ENCODE measurements at places on chromosomes 5 and 9.

DNA sequence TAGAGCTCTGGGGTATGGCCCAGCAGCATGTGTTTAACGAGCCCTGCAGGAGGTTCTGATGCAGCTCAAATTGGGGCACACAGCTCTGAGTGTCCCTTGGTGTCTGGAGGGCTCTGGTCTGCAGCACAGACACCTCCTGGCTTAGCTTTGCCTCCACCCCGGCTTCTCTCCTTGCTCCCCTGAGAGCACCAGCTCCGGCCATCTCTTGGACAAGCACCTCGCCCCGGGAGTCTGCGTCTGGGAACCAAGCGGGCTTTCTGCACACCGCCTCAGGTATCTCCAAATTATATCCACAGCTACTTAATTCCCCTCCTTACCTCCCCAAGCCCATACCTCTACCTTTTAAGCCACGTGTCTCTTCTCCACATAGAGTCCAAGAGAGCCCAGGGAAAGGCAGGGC is 83.7 kb upstream of the IRX4 start:
- no peaks in the 10 kb centered on the region for H3K4me1 ChIP-seq
- no peak for DNase-seq
- H3K27me3 ChIP-seq: no peaks in the 10 kb centered on the region
- no peaks in the 10 kb centered on the region for H3K36me3 ChIP-seq

DNA sequence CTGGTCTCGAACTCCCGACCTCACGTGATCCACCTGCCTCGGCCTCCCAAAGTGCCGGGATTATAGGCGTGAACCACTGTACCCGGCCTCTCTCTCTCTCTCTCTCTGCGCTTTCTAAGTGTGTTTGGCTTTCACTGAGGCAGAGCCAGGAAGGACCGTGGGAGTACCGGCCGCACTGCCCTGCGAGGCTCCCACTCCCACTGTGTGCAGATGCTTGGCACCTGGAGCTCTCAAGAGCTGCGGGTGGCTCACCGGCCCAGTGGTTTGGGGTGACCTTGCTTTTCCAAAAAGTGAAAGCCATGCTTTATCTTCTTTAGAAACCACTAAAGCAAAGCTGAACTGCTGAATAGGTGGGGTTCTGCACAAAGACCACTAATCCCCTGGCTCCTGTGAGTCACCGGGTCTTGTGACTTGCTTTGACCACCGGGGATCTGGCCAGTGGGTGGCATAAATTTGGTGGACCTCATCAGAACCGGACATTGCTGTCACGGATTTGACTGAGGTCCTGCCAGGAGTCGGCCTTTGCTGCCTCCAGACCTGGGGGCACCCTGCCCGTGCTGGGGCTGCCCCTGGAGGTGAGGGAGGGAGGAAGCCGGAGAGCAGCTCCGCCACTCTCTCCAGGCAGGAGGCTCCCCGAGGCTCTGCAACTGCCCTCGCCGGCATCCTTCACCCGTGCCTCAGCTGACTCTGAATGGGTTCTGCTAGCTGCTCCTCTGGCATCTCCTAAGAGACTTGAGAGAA is 228.9 kb downstream of the FANCC start:
- H3K4me3 ChIP-seq: no peak overlapping the region
- H3K4me1 ChIP-seq: peaks cover 96% of the 10 kb centered on the region
- H3K27ac ChIP-seq: peak overlapping the region; percentile 89
- H3K27me3 ChIP-seq: no peaks in the 10 kb centered on the region
- peaks cover 64% of the 10 kb centered on the region for H3K36me3 ChIP-seq

DNA sequence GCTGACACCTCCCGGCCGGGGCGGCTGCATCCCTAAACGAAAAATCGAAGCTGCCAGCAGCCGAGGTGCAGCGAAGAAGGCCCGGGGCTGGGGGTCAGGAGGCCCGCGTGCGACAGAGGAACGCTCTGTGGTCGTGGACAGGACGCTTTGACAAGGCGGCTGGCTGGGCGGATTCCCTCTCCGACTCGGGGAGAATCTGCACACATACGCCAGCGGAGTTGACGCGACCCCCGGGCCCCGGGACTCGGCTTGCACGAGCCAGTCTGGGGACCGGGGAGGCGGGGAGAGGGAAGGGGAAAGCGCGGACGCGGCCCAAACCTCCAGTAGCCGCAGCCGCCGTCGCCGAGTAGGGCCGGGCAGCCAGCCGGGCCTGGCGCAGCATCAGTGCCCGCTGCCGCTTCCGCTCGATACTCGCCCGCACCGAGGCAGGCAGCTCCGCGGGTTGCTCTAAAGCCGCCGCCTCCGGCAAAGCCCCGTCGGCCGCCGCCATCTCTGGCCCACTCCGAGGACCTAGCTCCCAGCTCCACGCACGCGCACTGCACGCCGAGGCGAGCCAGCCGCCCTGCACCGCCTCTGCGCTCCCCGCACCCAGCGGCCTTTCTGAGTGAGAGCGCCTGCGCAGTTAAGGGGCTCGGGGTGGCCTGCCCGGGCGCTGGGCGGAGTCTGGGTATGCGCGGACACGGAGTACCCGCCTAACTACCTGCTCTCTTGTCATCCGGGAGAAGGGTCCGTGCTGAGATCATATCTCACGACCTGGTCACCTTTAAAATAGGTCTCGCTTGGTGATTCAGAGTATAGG is at the start of gene XPA:
Gene XPA (minus strand): TSS at position 538 of the 799 bp plus-strand sequence. CDS start 48 bp downstream, at position 490.
- peak within 1 kb of the TSS; percentile 94 for H3K27ac ChIP-seq
- no peaks in the 10 kb centered on the region for H3K27me3 ChIP-seq
- H3K4me1 ChIP-seq: peaks cover 10% of the 10 kb centered on the region
- DNase-seq: peak; percentile 97
- H3K36me3 ChIP-seq: peaks cover 6% of the 10 kb centered on the region

DNA sequence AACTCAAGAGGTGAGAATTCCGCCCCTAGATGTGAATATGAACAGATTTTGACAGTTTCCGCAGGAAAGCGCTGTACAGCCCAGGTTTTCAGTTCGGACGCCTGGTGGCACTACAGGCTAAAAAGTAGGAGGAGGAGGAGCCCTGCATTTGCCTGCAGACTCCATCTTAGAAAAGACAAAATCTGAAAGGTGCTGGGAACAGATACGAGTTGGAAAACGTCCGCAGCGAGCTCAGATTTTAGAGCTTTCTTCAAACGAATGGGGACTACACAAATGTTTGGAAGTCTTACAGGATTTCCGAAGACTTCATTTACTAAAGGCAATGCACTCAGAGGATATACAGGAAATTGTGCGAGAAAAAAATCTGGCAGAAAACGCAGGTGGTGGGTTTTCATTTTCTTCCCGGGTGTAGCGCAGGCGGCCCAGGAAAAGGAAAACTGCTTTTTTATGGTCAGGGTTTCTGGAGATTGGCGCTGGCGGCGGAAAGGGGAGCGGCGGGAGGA is 9.9 kb upstream of the PCDHB2 start:
- H3K27ac ChIP-seq: peak overlapping the region; percentile 74
- peak; percentile 40 for DNase-seq
- H3K4me3 ChIP-seq: peak overlapping the region; percentile 55
- peaks cover 4% of the 10 kb centered on the region for H3K27me3 ChIP-seq
- no peaks in the 10 kb centered on the region for H3K4me1 ChIP-seq

DNA sequence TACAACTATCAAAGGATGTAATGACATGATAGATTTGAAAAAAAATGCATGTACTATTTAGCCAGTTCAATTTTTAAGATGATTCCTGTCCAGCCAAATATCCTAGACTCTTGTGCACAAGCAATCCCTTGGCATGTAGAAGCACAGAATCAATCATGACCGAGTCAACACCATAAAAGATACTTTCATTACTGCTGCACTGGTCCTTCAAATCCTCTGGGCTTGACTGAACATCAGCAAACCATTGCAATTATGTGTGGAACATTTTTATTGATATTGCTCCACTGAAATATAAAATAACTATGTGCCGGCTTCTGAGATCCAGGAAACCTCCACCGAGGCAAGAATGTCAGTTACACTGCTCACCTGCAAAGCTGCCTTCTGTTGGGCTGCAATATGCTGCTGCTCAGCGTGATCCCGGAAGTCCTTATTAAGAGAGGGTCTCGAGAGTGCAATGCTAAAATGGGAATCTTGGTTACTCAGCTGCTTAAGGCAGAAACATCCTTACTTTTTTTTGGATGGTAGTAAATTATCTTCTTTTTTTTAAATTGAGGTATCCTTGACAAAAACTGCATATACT is 28.7 kb downstream of the INIP start:
- H3K27ac ChIP-seq: no peak overlapping the region
- H3K4me1 ChIP-seq: no peaks in the 10 kb centered on the region
- H3K36me3 ChIP-seq: peaks cover 50% of the 10 kb centered on the region
- no peak overlapping the region for H3K4me3 ChIP-seq
- no peak for DNase-seq

- H3K27ac ChIP-seq: no peak overlapping the region
- no peak overlapping the region for H3K4me3 ChIP-seq
- no peaks in the 10 kb centered on the region for H3K27me3 ChIP-seq
- peaks cover 100% of the 10 kb centered on the region for H3K36me3 ChIP-seq
- H3K4me1 ChIP-seq: no peaks in the 10 kb centered on the region
Measured at GRCh38 chr5:55278778-55279177, 28.7 kb downstream of the DHX29 start.

DNA sequence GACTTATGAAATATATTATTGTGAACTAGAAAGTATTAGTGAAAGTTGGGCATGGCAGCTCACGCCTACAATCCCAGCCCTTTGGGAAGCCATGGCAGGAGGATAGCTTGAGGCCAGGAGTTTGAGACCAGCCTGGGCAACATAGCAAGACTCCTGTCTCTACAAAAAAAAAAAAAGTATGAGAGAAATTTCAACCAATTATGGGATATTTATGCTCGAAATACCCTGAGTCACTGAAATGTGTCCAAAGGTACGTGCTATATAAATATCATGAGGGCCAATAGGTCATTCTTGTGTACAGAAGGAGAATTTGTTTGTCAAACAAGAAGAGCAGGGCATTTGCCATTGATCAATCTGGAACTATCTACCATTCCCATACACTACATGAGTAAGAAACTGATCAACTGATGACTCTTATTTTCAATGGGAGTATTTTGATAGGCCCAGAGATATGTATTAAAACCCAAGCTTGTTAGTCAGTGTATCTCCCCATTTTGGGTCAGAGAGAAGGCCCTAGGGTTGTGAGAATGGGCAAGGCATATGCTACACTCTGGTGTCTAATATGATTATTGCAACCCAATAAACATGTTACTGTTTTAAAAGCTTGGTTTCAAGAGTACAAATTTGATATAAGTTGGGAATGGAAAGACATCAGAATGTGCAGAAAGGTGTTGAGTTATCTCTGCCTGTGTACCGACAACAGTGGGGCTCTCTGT is 21.7 kb upstream of the HOMER1 start:
- H3K27me3 ChIP-seq: no peaks in the 10 kb centered on the region
- no peak for DNase-seq
- no peaks in the 10 kb centered on the region for H3K4me1 ChIP-seq
- H3K27ac ChIP-seq: no peak overlapping the region
- no peaks in the 10 kb centered on the region for H3K36me3 ChIP-seq
- no peak overlapping the region for H3K4me3 ChIP-seq

DNA sequence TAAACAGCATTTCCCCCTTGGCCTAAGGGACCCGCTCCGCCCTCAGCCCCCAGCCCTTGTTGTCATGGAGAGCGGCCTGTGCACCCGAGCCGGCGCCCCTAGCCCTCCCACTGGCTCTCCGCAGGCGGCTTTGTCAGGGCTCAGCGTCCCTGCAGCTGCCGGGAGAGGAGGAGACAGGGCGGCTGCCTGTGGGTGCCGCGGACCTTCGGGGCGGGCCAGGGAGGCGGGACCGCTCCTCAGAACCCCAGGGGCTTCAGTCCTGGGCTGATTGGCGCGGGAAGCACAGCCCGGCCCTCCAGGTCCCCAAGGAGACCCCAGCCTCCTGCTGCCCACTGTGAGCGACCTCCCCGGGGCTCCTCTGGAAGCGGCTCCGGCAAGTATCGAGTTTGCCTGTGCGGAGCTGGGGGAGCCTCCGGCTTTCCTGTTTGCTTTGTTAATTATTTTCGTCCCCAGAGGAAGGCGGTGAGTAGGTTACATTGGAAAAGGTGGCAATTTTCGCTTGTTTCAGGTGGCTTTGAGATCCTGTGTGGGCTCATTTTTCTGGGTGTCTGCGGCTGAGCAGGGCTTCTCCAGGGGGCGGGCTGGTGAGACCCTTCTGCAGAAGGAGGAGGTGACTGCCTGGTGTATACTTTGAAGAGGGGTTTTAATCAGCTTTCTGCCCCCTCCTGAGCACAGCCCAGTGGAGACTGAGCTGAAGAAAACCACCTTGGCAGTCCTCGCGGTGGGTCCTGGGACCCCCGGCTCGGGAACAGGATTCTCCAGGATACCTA is at the start of gene FGD3:
Gene FGD3 (plus strand): TSS at position 256 of the 770 bp plus-strand sequence. CDS start 28,734 bp downstream, outside the sequence.
- DNase-seq: peak; percentile 50
- peak within 1 kb of the TSS; percentile 57 for H3K4me3 ChIP-seq
- H3K27me3 ChIP-seq: peaks cover 26% of the 10 kb centered on the region
- no peaks in the 10 kb centered on the region for H3K36me3 ChIP-seq

GRCh38 chr5:33439905-33440481 is 772 bp upstream of the TARS1 start:
- peaks cover 8% of the 10 kb centered on the region for H3K36me3 ChIP-seq
- DNase-seq: no peak
- H3K27me3 ChIP-seq: no peaks in the 10 kb centered on the region
- no peaks in the 10 kb centered on the region for H3K4me1 ChIP-seq

GRCh38 chr5:61120534-61120933 is 41.7 kb downstream of the SMIM15 start:
- no peaks in the 10 kb centered on the region for H3K36me3 ChIP-seq
- no peak overlapping the region for H3K27ac ChIP-seq
- H3K4me1 ChIP-seq: no peaks in the 10 kb centered on the region

- H3K4me1 ChIP-seq: peaks cover 4% of the 10 kb centered on the region
- H3K4me3 ChIP-seq: no peak overlapping the region
- no peaks in the 10 kb centered on the region for H3K27me3 ChIP-seq
- no peaks in the 10 kb centered on the region for H3K36me3 ChIP-seq
- H3K27ac ChIP-seq: peak overlapping the region; percentile 74
Measured at GRCh38 chr5:76787237-76787636, 31.6 kb upstream of the F2RL1 start.

DNA sequence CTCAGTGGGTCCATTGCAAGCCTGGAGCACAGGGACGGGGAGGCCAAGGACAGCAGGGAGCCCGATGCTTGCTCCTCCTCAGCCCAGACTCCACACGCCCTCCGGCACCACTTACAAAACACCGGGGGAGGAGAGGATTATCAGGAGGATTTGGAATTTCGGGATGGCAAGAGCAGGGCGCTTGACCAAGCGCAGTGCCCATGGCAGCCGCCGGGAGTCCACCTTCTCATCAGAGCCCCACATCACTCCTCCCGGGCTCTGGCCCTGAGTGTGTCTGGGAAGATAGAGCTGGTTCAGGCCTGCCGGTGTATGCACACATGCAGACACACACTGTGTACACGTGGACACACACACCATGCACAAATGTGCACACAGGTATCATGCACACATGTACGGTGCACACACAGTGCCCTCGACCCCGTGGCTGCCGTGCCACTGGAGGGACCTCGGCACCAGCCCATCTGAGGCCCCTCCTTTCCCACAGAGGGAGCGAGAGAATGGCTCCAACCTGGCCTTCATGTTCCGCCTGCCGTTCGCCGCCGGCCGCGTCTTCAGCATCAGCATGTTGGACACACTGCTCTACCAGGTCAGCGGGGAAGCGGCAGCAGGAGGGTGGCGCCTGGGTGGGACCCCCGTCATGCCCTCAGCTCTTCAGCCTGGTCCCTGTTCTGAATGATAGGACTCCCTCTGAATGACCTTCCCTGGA is 81.7 kb downstream of the KCNT1 start:
- H3K4me3 ChIP-seq: no peak overlapping the region
- no peaks in the 10 kb centered on the region for H3K4me1 ChIP-seq
- H3K27me3 ChIP-seq: no peaks in the 10 kb centered on the region
- no peak overlapping the region for H3K27ac ChIP-seq

Data from heart left ventricle (tissue), 16 donors.